ENCODE measurements at places on chromosomes 13 and 19. TPM values are rescaled to one million over a fixed set of nuclear protein-coding genes. Genes with fewer than 3 reads are reported as not detected.
A peak's percentile ranks its signal among the peaks of the same experiment; 100 is the strongest.

GRCh38 chr13:50945669-50946068, 36.1 kb downstream of the RNASEH2B start:
- no peaks in the 10 kb centered on the region for H3K27me3 ChIP-seq
- H3K4me1 ChIP-seq: no peaks in the 10 kb centered on the region
- DNase-seq: no peak
- H3K36me3 ChIP-seq: no peaks in the 10 kb centered on the region

DNA sequence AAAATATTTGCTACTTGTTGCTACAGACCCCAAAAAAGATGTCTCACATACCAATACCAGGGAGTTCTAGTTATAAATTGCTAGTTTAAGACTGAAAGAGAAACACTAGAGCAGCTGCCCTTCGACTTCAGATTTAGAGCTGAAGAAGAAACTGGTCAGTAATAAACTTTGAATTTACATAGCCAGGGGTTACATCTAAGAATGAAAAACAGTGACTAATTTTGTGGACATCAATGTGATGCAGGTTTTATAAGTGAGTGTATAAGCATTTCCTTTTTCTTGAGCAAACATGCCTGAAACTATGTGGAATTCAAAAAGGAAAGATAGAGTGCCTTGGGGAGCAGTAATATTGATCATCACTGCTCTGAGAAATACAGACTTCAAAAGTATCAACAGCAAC, 724.9 kb upstream of the MIR17HG start:
- no peaks in the 10 kb centered on the region for H3K4me1 ChIP-seq
- no peak overlapping the region for H3K4me3 ChIP-seq
- no peak for DNase-seq
- H3K36me3 ChIP-seq: no peaks in the 10 kb centered on the region
- no peak overlapping the region for H3K27ac ChIP-seq

Gene ZNF763
- polyA plus RNA-seq: 3.0 TPM

- H3K4me3 ChIP-seq: no peak overlapping the region
- no peaks in the 10 kb centered on the region for H3K36me3 ChIP-seq
- H3K27ac ChIP-seq: no peak overlapping the region
These were observed 8.3 kb upstream of the OXGR1 start for GRCh38 chr13:97002581-97002980.

DNA sequence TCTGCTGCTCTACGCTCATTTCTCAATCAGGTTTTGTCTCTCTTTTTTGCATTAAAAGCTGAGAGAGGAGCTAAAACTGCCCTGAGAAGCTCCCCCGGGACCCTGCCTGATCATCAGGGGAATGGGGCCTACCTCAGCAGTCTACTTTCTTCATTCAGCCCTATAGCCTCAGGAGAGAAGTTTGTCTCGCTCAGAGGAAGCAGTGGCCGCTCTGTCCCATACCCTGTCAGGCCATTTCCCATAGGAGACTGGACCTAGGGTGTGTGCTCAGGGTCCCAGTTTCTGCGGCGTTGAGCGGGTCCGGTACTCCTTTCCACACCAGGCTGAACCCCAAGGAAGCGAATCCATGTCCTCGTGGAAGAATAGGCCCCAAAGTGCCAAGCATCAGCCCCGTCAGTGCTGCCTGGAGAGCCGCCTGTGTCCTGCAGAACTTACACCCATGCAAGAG, 21.7 kb downstream of the UBE2L5 start:
- peak overlapping the region; percentile 32 for H3K4me3 ChIP-seq
- H3K36me3 ChIP-seq: no peaks in the 10 kb centered on the region
- H3K4me1 ChIP-seq: peaks cover 61% of the 10 kb centered on the region
- peak overlapping the region; percentile 82 for H3K27ac ChIP-seq

GRCh38 chr19:36528921-36529518, 949 bp upstream of the ZNF260 start:
- no peaks in the 10 kb centered on the region for H3K27me3 ChIP-seq
- H3K36me3 ChIP-seq: peaks cover 6% of the 10 kb centered on the region
- peak overlapping the region; percentile 88 for H3K27ac ChIP-seq
- peaks cover 16% of the 10 kb centered on the region for H3K4me1 ChIP-seq

Gene PGLYRP2
- not detected for polyA plus RNA-seq

Gene MEX3D
- polyA plus RNA-seq: 0.73 TPM

DNA sequence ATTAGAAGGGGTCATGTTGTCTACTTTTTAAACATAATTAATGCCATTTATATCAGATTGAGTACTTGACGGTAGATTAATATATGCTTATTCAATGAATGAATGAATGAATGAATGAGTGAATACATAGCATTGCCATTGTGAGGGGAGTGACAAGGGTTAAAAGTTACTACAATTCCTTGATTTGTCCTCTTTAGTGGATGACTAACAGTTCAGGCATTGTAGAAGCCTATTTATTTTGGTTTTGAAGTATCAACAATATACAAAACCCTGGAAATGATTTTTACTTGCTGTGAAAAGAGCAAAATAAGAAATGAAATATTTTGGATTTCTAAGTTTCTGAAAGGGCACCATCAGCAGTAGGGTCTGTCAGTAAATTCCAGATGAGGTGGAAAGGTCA, 122.7 kb downstream of the CYSLTR2 start:
- no peak overlapping the region for H3K4me3 ChIP-seq
- H3K27me3 ChIP-seq: no peaks in the 10 kb centered on the region
- no peak for DNase-seq
- H3K36me3 ChIP-seq: no peaks in the 10 kb centered on the region
- no peak overlapping the region for H3K27ac ChIP-seq

Gene RNF126
- polyA plus RNA-seq: 118 TPM

DNA sequence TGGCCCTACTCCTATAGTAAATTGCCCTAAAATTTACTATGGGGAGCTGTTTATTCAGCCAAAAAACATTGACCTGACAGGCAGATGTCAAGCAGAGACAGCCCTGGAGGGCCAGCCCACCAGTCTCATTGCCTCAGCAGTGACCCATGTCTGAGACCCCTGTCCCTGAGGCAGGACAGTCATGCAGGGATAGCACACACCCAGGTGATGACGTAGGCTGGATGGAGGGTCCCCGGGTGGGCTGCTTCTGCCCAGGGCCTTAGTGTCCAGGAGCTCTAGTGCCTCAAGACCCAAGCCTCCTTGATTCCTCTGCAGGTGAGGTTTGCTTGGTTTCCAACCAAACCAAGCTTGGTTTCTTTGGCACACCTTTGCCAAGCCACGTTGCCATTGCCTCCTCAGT, 72.1 kb downstream of the HSPH1 start:
- H3K27me3 ChIP-seq: no peaks in the 10 kb centered on the region
- H3K4me1 ChIP-seq: no peaks in the 10 kb centered on the region
- H3K36me3 ChIP-seq: no peaks in the 10 kb centered on the region
- H3K4me3 ChIP-seq: no peak overlapping the region
- DNase-seq: no peak
- H3K27ac ChIP-seq: no peak overlapping the region

Gene RNF17
- polyA plus RNA-seq: 0.12 TPM

- no peak overlapping the region for H3K27ac ChIP-seq
- no peaks in the 10 kb centered on the region for H3K27me3 ChIP-seq
- DNase-seq: no peak
These were observed 10.8 kb downstream of the SH3GL1 start for GRCh38 chr19:4389511-4390016.

Gene C19orf85
- polyA plus RNA-seq: not detected

DNA sequence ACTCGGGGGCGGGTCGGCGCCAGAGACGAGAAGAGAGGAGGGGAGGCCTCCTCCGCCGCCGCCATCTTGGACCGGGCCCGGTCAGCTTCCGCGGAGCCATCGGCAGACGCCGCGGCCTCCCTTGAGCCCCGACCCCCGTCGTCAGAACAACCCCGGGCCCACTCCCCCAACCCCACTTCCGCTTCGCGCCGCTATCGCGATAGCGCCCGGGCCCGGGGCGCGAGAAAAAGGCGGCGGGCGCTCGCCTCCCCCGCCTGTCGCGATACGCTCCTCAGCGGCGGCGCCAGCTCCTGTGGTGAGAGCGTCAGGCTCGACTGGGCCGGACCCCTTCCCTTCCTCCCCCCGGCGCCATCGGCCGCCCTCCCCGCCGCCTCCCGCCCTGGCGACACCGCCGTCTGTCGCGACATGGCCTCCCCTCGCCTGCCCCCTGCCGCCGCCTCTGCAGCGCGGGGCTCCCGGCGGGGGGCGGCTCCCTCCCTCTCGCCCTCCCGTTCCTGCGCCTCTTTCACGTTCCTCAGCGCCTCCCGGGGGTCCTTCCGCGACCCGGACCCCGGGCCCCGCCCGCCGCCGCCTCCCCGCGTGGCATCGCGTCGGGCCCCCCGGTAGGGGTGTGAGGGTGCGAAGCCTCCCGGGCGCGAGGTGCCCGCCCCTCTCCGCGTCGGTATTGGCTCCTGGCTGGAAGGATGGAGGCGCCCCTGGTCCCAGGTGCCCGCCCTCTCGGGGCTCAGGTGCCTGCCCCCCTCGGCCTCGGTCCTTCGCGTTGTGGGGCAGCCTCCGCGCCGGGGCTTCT, at the start of gene CNOT3:
Gene CNOT3, plus strand, starts transcription at position 64 of the 790 bp plus-strand sequence. CDS start 5,217 bp downstream, outside the sequence.
- H3K27me3 ChIP-seq: peaks cover 13% of the 10 kb centered on the region
- peaks cover 24% of the 10 kb centered on the region for H3K4me1 ChIP-seq
- H3K27ac ChIP-seq: peak within 1 kb of the TSS; percentile 96
- H3K36me3 ChIP-seq: no peaks in the 10 kb centered on the region
- H3K4me3 ChIP-seq: peak within 1 kb of the TSS; percentile 79

DNA sequence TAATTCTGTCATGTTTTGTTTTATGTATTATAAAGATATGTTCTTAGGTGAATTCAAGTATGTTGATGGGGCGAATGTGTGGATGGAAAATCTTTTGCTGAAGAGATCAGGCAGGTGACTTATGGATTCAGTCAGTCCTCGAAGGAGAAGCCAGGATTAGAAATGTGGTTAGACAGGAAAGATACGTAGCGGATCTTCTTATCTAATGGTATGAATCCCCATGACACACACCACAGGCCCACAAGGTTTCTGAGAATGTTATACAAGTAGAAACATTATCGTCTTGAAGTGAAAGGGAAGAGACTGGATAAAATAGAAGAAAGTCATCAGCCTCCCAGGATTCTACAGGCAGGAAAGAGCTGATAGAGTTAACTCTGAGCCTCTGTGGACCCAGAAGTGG, 69.0 kb upstream of the RFXAP start:
- H3K27me3 ChIP-seq: no peaks in the 10 kb centered on the region
- no peak overlapping the region for H3K4me3 ChIP-seq
- H3K36me3 ChIP-seq: no peaks in the 10 kb centered on the region
- no peak overlapping the region for H3K27ac ChIP-seq
- DNase-seq: no peak
- no peaks in the 10 kb centered on the region for H3K4me1 ChIP-seq

- H3K36me3 ChIP-seq: no peaks in the 10 kb centered on the region
- H3K27ac ChIP-seq: no peak overlapping the region
- no peak overlapping the region for H3K4me3 ChIP-seq
- no peaks in the 10 kb centered on the region for H3K27me3 ChIP-seq
- DNase-seq: peak; percentile 28
These were observed 13.7 kb downstream of the LILRA1 start for GRCh38 chr19:54606891-54607784.

- H3K27me3 ChIP-seq: peaks cover 30% of the 10 kb centered on the region
- H3K36me3 ChIP-seq: no peaks in the 10 kb centered on the region
- peaks cover 27% of the 10 kb centered on the region for H3K4me1 ChIP-seq
These were observed at the start of gene RGCC for GRCh38 chr13:41456768-41457588. Gene RGCC, plus strand, starts transcription at chr13:41457550. Its CDS starts 158 bp downstream, at chr13:41457708.

GRCh38 chr13:32045982-32046785, 14.6 kb downstream of the FRY start:
- H3K36me3 ChIP-seq: no peaks in the 10 kb centered on the region
- H3K4me1 ChIP-seq: peaks cover 25% of the 10 kb centered on the region
- H3K4me3 ChIP-seq: no peak overlapping the region
- H3K27me3 ChIP-seq: no peaks in the 10 kb centered on the region

All from B cell (primary cell).